ENCODE measurements at places on chromosomes 16 and 17.

DNA sequence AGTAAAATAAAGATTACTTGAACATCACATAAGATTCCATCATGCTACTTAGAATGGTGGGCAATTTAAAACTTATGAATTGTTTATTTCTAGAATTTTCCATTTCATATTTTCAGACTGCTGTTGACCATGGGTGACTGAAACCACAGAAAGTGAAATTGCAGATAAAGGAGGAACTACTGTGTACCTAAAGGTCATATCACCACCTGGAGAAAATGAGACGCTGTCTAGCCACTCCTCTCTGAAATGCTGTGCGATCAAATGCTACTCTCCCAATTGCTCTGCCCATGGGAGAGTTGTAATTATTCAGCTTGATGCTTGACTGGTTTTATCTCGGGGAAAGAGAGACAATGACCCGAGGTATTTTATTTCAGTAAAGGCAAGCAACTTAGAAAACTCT, 128.9 kb upstream of the ERCC4 start:
- DNase-seq: no peak

GRCh38 chr16:81786868-81787267, 7.8 kb downstream of the PLCG2 start:
- no peak for DNase-seq

- DNase-seq: peak; percentile 25
Observed at GRCh38 chr17:74417178-74418045, 14.5 kb upstream of the GPRC5C start.

DNA sequence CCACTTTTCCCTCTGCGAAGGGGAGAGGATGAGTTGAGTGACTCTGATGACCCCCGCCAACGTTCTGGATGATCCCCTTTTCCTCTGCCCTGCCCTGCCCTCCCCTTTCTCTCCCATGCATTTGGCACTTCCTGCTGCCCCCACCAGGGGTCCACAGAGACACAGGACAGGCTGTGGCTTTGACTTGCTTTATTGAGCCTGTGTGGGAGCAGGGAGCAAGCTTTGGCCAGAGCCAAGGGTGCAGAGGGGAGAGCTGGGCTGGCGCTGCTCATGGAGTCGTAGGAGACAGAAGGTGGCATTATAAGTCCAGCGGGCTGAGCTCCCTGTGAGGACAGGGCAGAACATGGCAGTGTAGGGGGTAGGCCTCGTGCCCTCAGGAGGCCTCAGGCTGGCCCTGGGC, 1.6 kb downstream of the PPY start:
- DNase-seq: peak; percentile 25

GRCh38 chr17:68310152-68310551, 18.9 kb downstream of the ARSG start:
- DNase-seq: no peak

DNA sequence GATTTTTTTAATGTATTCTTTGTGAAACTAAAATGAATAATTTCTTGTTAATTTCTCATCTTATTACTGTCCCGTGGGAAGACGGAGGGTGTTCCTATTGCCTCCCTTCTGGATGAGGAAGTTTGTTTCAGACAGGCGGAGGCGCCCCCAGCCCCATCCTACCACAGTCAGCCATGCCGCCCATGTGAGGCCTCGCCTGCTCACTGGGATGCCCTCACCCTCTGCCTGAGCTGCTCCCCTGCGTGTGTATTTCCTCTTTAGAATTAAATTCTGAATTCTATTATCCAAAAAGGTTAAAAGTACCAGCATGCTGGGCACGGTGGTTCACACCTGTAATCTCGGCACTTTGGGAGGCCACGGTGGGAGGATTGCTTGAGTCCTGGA, 14.0 kb downstream of the KCTD2 start:
- no peak for DNase-seq

- DNase-seq: peak; percentile 52
Observed at GRCh38 chr16:20901436-20902112, 1.0 kb downstream of the LYRM1 start.

Measured in AG10803 (cell line).